ENCODE measurements at places on chromosomes 12 and 14. TPM values are rescaled to one million over a fixed set of nuclear protein-coding genes. Genes with fewer than 3 reads are reported as not detected.
A peak's percentile ranks its signal among the peaks of the same experiment; 100 is the strongest.

DNA sequence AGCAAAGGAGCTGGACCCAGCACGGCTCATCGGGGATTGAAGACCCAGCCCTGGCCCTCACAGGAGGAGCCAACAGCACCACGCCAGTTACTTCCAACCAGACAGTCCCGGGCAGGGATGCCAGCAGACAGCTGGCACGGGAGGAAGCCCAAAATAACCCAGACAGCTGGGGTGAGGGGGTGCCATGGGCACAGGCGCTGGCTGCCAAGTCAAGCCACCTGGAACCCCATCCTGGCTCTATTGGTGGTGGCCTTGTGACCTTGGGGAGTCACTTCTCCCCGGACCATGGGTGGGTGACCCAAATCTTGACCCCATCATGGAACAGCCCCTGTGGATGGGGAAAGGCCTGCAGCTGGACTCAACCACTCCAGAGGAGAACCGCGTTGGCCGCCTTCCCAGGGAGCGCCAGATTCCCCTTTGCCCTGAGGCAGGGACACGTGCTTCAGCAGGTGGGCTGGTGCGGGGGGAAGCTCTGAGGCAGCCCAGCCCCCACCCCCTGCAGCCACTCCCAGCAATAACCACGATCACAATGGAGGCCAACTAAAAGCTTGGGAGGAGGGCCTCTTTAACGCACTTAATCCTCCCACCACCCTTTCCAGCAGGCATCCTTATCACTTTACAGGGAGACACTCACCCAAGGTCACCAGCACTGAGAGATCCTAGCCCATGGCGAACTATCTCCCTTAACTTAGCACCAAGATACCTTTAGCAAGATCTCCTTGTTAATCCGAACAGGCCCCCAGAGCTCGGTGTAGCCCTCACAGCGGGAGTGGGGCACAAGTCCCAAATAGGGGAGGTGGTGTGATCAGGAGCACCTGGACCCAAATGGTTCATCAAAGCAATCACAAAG is 4.7 kb upstream of the RHOF start:
- DNase-seq: no peak
- H3K27me3 ChIP-seq: no peaks in the 10 kb centered on the region

GRCh38 chr12:67697967-67698366 is 49.4 kb downstream of the DYRK2 start:
- no peak overlapping the region for H3K4me3 ChIP-seq
- H3K4me1 ChIP-seq: peaks cover 32% of the 10 kb centered on the region
- no peak for DNase-seq
- no peak overlapping the region for H3K27ac ChIP-seq

DICER1 gene
- 90.4 TPM for total RNA-seq

MYH7 gene
- total RNA-seq: not detected

DNA sequence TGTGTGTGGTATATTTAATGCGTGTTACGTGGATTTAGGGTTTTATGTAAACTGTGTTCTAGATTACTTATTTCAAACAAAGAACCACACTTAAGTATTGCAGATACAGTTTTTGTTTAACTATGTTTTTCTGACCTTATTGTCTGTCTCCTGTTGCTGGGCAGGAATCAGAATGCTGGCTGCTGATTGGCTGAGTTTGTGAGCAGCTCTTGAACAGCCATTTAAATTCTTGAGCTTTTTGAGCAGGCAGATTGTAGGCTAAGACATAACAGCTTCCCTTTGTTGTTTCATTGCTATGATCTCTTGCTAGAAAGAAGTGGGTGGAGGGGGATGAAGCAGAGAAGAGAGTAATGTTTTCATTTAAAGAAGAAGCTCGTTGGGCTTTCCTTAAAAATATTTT is 52.2 kb downstream of the ATF7IP start:
- no peaks in the 10 kb centered on the region for H3K27me3 ChIP-seq
- H3K4me1 ChIP-seq: peaks cover 42% of the 10 kb centered on the region
- peaks cover 20% of the 10 kb centered on the region for H3K36me3 ChIP-seq
- DNase-seq: peak; percentile 67
- no peak overlapping the region for H3K27ac ChIP-seq

- peaks cover 21% of the 10 kb centered on the region for H3K4me1 ChIP-seq
- no peaks in the 10 kb centered on the region for H3K36me3 ChIP-seq
- H3K27me3 ChIP-seq: peaks cover 48% of the 10 kb centered on the region
- H3K27ac ChIP-seq: no peak within 1 kb of the TSS
These were observed at the start of gene PRICKLE1 for GRCh38 chr12:42589465-42590329. Gene PRICKLE1, minus strand, starts transcription at chr12:42589746. Its CDS starts 117,230 bp downstream, at chr12:42472516.

DNA sequence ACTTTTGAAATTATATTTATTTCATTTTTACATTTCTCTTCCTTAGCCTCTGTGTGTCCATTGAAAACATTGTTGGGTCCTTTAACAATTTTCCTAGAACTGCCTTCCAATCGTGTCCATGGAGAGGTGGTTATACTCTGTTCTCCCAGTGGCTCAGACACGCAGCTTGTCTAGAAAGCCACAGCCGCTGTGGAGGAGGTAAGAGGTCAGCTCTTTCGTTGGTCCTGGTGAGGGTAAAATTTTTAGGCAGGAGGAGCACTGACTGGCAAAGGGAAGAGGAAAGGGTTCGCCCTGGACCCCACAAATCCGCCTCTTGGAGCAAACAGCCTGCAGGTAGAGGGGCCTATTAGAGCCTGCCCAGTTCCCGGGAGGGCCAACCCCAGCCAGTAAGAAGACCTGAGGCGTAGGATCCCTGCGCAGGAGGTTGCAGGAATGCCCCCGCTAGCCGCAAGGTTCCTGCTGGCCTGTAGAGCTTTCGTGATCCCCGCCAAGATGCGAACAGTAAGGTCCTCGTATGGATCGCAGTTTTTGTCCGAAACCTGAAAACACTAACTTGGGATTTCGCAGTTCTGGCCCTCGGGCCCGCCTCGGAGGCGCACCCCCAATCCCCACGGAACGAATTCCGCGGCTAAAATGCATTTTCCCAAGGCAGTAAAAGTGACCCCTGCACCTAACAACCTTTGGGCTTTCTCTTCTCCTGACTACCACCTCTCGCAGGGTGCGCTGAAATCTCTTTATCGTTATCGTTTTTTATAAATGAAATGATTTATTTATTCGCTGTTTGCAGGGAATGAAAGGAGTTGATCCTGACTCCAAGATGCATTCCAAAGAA is 7.5 kb upstream of the PAX9 start:
- H3K4me1 ChIP-seq: no peaks in the 10 kb centered on the region
- no peak overlapping the region for H3K4me3 ChIP-seq
- H3K36me3 ChIP-seq: no peaks in the 10 kb centered on the region
- no peak overlapping the region for H3K27ac ChIP-seq
- no peak for DNase-seq
- H3K27me3 ChIP-seq: peaks cover 56% of the 10 kb centered on the region

GRCh38 chr12:10068644-10069043 is 30.1 kb downstream of the CLEC1A start:
- H3K36me3 ChIP-seq: no peaks in the 10 kb centered on the region
- peak overlapping the region; percentile 8 for H3K4me3 ChIP-seq
- DNase-seq: peak; percentile 32
- H3K27ac ChIP-seq: no peak overlapping the region

DNA sequence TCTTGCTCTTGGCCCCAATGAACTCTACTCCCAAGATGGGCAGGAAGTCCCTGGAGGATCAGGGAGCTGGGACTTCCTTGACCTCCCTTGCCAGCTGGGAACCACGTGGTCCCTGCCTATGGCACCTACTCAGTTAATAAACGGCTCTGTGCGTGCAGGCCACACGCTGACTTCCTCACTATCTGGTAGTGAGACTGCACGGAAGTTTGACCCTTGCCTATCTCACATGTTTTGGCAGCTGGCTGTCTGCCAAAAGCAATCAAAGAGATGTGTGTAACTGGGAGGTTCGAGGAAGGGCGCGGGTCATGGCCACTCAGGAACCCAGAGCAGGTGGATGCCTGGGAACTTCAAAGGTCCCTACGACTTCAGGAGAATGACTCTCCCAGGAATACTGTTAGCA is 57.9 kb downstream of the RFLNA start:
- H3K4me3 ChIP-seq: no peak overlapping the region
- no peak overlapping the region for H3K27ac ChIP-seq
- no peak for DNase-seq
- H3K36me3 ChIP-seq: peaks cover 70% of the 10 kb centered on the region
- no peaks in the 10 kb centered on the region for H3K4me1 ChIP-seq

DNA sequence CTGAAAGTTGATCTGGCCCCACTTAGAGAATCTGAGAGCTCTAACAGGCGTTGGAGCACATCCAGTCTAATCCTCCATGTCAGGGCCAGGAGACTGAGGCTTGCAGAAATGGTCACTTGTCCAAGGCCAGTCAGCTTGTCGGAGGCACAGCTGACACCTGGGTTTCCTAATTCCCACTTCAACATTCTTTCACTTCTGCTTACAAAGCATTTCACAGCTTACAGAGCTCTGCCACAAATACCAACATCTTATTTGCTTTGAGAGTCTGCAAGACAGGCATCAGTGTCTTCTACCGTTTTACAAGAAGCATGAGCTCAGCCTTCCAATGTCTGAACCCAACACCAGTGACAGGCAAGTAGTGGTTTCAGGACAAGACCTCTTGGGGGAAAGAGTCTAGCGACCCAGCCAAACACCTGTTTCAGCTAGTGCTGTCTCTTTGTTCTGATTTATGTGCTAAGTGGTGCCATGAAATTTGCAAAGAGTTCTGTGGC is 31.8 kb downstream of the ISCA2 start:
- H3K4me3 ChIP-seq: no peak overlapping the region
- no peaks in the 10 kb centered on the region for H3K36me3 ChIP-seq
- no peaks in the 10 kb centered on the region for H3K27me3 ChIP-seq
- DNase-seq: no peak

RNF212B gene
- total RNA-seq: not detected

DNA sequence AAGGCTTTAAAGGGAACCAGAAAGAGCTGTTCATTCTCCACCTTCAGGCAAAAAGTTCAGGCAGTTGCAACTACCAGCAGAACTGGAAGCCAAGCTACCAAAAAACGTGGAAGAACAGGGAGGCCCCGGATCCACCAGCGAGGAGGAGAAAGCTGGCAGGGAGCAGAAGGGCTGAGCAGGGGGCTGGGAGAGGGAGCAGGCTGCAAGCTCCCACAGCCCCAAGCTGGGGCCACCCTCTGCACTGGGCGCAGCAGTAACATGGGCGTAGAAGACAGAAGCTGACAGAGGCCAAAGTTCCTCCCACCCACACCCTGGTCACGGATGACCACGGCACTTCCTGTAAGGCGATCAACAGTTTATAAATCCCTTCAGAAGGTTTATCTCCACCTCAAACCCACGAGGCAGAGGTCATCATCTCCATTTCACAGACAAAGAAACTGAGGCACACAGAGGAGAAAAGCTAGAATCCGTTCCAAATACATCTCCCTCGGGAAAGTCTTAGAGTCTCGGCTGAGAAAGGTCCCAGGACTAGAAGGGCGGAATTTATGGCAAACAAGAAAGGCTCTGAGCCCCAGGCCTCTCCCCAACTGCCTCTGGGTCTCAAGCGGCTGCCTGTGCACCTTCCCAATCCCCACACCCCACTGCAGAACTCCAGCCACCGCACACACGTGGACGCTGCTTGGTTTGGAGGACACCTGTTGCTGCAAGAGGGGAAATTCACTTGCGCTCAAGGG is 1.8 kb downstream of the CCDC85C start:
- H3K27ac ChIP-seq: no peak overlapping the region
- no peak overlapping the region for H3K4me3 ChIP-seq
- H3K4me1 ChIP-seq: peaks cover 16% of the 10 kb centered on the region
- no peaks in the 10 kb centered on the region for H3K36me3 ChIP-seq
- no peak for DNase-seq

- H3K36me3 ChIP-seq: no peaks in the 10 kb centered on the region
- no peak overlapping the region for H3K27ac ChIP-seq
- H3K27me3 ChIP-seq: no peaks in the 10 kb centered on the region
- H3K4me3 ChIP-seq: no peak overlapping the region
- H3K4me1 ChIP-seq: peaks cover 11% of the 10 kb centered on the region
- no peak for DNase-seq
These were observed 11.7 kb upstream of the OTOGL start for GRCh38 chr12:80087486-80088213.

DEPDC4 gene
- 0.36 TPM for total RNA-seq

PRIMA1 gene
- not detected for total RNA-seq

- no peak overlapping the region for H3K4me3 ChIP-seq
- peaks cover 3% of the 10 kb centered on the region for H3K36me3 ChIP-seq
- peaks cover 74% of the 10 kb centered on the region for H3K4me1 ChIP-seq
These were observed 71.4 kb upstream of the GPR68 start for GRCh38 chr14:91315844-91316267.

DNA sequence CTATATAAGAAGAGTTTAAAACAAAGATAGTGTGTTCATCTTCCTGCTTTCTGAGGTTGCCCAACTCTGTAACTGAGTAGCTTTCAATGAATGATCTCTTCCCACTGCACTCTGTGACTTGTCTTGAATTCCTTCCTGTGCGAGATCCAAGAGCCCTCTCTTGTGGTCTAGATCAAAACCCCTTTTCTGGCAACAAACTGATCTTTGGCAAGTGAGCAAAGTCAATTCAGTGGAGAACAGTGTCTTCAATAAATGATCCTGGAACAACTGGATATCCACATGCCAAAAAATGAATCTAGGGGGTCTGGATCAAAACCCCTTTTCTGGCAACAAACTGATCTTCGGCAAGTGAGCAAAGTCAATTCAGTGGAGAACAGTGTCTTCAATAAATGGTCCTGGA is 8.5 kb downstream of the CFAP54 start:
- peaks cover 28% of the 10 kb centered on the region for H3K4me1 ChIP-seq
- no peak overlapping the region for H3K27ac ChIP-seq
- no peak overlapping the region for H3K4me3 ChIP-seq
- H3K36me3 ChIP-seq: no peaks in the 10 kb centered on the region
- no peak for DNase-seq
- no peaks in the 10 kb centered on the region for H3K27me3 ChIP-seq

DNA sequence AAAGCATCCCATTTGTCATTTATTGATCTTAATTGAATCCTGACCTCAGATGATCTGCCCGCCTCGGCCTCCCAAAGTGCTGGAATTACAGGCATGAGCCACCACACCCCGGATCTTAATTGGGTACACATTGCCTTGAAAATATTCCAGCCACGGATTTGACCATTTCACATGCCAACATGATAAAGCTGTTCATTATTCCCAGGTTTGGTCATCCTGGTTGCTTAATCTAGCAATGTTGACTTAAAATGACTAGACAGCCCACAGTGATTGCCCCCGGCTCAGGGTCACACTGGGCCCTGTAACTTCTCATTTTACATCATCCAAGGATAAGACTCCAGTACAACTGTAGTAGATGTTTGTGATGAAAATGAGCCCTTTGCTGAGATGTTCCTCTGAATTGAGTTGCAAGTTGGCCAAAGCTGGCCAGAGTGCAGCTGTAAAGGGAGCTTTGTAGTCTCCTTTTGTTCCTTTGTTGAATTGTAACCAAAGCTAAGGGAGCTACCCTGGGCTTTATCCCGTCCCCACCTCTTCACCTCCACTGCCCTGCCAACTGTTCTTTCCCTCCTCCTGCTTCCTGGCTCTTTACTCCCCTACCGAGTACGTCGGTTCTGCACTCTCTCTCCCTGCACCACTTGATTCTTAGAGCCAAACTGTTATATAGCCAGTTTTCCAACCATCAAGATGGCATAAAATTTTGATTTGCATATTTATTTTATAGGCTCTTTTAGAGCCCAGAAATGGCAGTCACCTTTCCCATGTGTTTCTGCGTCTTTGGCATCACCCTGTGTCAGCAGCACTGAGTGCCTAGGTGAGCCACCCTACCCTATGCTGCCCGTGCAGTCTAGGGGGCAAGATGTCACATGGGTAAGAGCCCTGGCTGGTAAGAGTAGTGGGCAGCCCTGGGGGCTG is 141.3 kb upstream of the HIF1A start:
- no peak for DNase-seq
- H3K4me1 ChIP-seq: peaks cover 47% of the 10 kb centered on the region
- peak overlapping the region; percentile 74 for H3K27ac ChIP-seq
- no peak overlapping the region for H3K4me3 ChIP-seq
- H3K36me3 ChIP-seq: no peaks in the 10 kb centered on the region

Data from B cell (primary cell).